Posterior vena cava (tissue), 2 donors: ENCODE measurements at places on chromosomes 3 and 15. TPM values are rescaled to one million over a fixed set of nuclear protein-coding genes. Genes with fewer than 3 reads are reported as not detected.

The VIPR1 gene
- total RNA-seq: 1.3 TPM

The PLSCR2 gene
- total RNA-seq: 0.43 TPM

The GNB4 gene
- 66.6 TPM for total RNA-seq

The CD200 gene
- total RNA-seq: 17.7 TPM

The THAP10 gene
- 1.7 TPM for total RNA-seq

The FRMD4B gene
- 21.5 TPM for total RNA-seq

The MTFMT gene
- 14.9 TPM for total RNA-seq

The KBTBD13 gene
- total RNA-seq: 0.57 TPM

The PRSS50 gene
- not detected for total RNA-seq

The ACAN gene
- total RNA-seq: 12.1 TPM

The CCDC33 gene
- total RNA-seq: not detected

The CDCP1 gene
- 4.8 TPM for total RNA-seq

The CCR9 gene
- total RNA-seq: not detected

- peak; percentile 58 for DNase-seq
These were observed 49.9 kb upstream of the KLF13 start for GRCh38 chr15:31276596-31277298.

DNA sequence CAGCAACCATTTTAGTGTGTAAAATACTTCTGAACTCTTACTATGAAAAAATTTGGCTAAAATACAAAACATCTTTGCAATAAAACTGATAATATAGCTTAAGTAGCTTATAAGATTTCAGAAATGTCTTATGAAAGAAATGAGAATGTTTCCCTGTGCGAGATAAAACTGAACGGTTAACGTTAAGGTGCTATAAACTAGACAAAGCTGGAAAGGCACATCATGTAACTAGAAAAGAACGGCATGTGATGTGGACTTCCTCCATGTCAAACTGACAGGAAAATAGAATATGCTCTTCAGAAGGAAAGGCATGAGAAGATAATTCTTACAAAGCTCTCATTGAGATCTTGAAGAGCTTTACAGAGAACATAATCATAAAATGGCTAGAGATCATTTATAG is 36.5 kb downstream of the NCK1 start:
- no peak for DNase-seq

- no peak for DNase-seq
These were observed 74.3 kb upstream of the PLSCR4 start for GRCh38 chr3:146325170-146325569.

DNA sequence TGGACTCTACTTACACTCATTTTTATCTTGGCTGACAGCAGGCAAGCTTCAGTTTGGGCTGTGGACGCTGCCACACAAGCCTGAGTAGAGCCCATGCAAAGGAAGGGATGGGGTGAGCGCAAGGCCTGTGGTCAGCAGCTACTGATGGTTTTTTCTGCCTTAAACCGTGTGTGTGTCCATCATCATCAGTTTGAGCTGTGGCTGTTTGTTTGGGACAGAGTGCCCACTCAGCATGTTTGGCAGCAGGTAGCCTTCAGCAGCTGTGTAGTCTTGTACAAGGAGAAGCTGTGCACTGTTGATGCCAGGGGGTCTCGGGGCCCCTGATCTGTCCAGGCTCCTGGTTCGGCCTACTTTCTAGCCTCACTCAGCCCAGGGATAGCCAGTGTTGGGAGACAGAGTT is 3.5 kb downstream of the RBM15B start:
- no peak for DNase-seq

GRCh38 chr3:143604402-143605185 is 243.7 kb downstream of the SLC9A9 start:
- no peak for DNase-seq

GRCh38 chr3:129398803-129399144 is 29.7 kb downstream of the EFCAB12 start:
- DNase-seq: peak; percentile 80

GRCh38 chr15:59632714-59633113 is 21.1 kb downstream of the GCNT3 start:
- no peak for DNase-seq

GRCh38 chr3:194255252-194256039 is 95.7 kb downstream of the CPN2 start:
- DNase-seq: peak; percentile 94

- no peak for DNase-seq
These were observed 8.6 kb upstream of the RPL29 start for GRCh38 chr3:52004163-52004787.

DNA sequence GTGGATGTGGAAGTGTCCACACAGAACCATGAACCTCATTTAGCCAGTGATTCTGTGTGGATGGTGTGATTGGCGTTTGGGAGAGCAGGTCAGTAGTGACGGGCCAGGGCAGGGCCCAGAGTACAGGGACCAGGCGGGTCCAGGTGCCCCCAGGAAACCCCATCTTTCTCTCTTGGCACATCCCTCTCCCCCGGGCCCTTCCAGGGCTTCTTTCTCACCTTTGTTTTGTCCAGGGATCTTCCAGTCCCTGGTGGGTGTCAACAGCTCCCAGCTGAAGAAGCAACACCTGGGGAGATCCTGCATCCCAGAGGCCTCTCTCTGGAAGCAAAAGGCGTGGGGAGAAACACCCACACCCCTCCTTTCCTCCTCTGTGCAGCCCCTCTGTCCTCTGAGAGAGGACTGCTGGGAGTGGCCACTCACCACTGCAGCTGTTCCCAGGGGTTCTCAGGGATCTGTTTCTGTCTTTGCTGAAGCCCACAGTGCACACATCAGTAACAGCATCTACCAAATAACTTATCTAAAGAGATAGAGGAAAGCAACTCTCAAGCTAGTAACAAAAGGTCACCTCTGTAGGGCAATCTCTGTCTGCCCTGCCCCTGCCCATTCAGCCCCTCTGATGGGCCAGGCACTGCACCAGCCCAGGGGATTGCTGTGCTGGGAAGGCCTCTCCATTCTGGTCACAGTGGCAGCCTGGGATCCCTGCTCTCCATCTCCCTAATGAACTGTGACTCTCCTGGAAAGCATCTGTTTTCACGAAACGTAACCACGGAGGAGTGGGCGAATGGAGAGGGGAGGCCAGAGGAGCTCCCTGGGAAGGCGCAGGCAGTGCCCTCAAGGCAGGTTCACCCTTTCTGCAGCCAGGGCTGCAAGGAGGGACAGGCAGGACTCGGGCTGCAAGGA is 98.3 kb upstream of the ALDH1A3 start:
- peak; percentile 47 for DNase-seq

DNA sequence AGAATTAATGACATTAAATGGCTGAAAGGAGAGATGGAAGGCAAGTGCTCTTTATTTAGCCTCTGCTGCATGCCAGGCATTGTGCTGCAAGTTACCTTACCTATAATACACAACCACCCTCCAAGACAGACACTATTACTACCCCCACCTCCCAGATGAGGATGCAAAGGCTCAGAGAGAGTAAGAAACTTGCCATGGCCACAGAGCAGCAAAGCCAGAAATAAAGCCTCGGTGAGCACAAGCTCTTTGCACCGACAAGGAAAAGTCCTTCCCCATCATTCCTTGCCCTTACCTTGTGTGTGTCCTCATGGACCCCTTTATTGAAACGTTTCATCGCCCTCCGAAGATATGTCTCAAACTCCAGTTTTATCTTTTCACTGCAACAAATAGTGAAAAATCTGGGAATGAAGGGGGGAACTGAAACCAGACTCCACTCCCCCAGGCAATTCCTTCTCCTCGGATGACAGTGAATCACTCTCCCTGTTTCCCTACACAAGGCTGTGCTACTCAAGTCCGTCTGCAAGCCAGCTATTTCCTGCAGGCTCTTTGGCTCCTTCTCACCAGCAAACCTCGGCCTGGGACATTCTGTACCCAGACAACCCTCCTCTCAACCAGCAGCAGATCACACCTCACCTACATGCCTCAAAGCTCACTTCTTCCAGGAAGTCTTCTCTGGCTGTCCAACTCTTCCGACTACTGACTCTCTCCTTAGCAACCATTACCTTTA is 11.4 kb downstream of the XPC start:
- no peak for DNase-seq

- DNase-seq: no peak
These were observed 42.9 kb downstream of the PXYLP1 start for GRCh38 chr3:141274411-141275031.

GRCh38 chr3:194688200-194688740 is 2.6 kb downstream of the FAM43A start:
- no peak for DNase-seq

- peak; percentile 44 for DNase-seq
These were observed 22.4 kb upstream of the SRP14 start for GRCh38 chr15:40061212-40061901.

GRCh38 chr3:8839607-8840325 is 70.4 kb upstream of the OXTR start:
- DNase-seq: no peak

GRCh38 chr3:111947231-111947630 is 31.6 kb upstream of the ABHD10 start:
- DNase-seq: no peak

- DNase-seq: no peak
These were observed 31.4 kb downstream of the NPTN start for GRCh38 chr15:73601451-73602445.

DNA sequence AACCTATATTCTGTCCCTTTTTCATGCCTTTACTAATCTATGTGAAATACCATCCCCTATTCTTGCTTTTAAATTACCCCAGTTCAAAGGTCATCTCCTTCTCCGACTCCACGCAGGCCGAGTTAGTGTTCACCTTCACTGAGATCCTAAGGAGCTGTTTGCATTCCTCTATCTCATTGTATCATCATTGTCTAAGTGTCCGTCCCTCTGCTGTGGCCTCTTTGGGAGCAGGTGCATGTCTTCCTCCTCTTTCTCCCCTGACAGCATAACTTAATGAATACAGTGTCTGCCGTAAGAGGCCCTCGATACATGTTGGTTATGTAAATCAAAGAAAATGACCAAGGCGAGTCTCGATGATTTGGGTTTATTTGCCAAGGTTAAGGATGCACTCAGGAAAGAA is 4.9 kb upstream of the PPP1R2 start:
- no peak for DNase-seq

DNA sequence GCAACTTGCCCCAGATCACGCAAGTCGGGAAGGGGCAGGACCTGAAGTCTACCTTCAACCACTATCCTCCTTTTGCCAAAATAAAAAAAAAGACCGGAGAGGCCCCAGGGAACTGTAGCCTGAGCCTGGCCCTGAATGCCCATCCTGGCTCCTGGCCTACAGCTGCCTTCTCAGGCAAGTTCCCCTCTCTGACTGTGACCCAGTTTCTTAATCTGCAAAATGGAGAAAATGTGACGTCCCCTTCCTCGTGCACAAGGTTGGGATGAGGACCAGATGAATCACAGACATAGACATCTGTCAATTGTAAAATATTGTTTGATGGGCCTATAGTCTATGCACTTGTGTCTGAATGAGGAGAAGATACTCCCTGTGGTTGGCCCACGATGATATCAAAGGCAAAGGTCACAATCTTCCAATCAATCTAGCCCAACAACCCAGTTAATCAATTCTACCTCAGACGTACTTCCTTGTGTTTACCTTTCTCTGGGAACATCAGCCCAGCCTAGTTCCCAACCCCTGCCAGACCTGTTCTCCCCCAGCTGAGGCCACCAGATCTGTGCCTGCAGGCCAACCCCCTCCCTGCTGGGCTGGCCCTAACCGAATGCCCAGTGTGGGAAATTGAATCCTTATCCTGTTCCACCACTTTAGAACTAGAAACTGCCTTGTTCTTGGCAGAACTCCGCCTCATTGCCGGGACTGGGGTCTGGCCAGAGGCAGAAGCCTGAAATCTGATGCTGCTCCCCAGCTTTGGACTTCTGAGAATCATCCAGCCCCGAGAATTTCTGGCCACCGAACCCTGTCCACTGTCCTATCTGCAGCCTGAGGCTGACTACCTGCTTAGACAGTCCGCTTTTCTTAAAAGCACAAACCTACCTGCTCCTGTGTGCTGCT is 101.8 kb upstream of the LIPC start:
- DNase-seq: no peak

GRCh38 chr15:45110256-45110820 is 3.6 kb downstream of the DUOX2 start:
- no peak for DNase-seq

DNA sequence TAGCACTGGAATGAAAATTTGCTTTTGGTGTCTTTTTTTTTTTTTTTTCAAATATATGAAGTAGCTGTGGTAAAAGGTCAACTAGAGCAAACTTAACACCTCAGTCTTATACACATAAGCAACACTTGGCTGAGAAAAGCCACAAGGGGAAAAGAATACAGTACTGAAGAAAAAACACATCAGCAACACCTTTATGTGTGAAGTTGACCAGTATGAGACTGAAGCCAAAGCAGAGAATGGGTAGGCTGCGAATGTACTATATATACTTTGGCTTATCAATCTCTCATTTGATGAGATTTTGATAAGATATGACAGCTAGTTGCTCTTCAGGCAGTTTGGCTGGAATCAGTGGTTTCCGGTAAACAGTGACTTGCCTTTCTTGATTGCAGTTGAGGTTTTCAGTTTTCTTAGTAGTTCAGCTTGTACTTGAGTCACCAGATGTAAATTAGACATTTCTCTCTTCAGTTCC is 22.0 kb upstream of the ZCWPW2 start:
- no peak for DNase-seq

DNA sequence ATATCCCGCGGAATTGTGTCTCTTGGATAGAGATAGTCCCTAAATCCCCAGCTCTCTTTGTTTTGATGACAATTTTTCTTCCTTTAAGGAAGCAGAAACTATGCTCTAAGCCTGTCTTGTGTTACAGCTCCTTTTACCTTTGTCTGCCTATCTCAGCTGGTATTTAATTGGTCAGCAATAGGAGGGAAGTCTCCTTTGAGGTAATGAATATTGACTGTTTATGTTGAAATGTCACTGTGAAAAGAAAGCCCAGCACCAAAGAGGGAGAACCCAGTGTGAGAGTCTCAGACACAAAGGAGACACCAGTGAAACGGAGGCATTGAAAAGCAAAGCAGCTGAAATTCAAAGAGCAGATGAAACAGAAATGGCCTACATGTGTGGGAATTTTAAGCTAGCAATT is 372.6 kb downstream of the NR2F2 start:
- DNase-seq: no peak

DNA sequence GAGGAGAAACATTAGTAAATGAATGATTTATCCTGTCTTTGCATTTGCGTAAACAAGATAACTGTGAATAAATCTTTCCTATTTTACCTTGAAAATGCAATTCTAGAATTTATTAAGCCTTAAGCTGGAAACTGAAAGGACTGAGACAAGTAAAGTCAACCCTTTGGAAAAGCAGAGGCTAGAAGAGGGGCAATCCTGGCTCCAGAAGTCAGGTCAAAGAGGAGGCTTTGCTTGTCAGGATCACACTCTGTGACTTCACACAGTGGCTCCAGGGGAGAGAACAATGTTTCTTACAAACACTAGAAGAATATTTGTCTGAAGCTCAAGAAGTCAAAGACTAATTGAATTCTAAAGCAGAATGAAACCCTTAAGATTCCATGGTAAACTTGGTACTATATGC is 530.4 kb downstream of the NAALADL2 start:
- DNase-seq: no peak

GRCh38 chr3:161217496-161217895 is 3.6 kb upstream of the NMD3 start:
- no peak for DNase-seq
